Small intestine (tissue), 16 donors: ENCODE measurements at places on chromosomes 1 and 21. TPM values are rescaled to one million over a fixed set of nuclear protein-coding genes. Genes with fewer than 3 reads are reported as not detected.
A peak's percentile ranks its signal among the peaks of the same experiment; 100 is the strongest.

- peak; percentile 29 for DNase-seq
- H3K27ac ChIP-seq, result no peak overlapping the region
- no peak overlapping the region for H3K4me3 ChIP-seq
- H3K27me3 ChIP-seq, result no peaks in the 10 kb centered on the region
These were observed 320.1 kb upstream of the FMN2 start for GRCh38 chr1:239771550-239771949.

DNA sequence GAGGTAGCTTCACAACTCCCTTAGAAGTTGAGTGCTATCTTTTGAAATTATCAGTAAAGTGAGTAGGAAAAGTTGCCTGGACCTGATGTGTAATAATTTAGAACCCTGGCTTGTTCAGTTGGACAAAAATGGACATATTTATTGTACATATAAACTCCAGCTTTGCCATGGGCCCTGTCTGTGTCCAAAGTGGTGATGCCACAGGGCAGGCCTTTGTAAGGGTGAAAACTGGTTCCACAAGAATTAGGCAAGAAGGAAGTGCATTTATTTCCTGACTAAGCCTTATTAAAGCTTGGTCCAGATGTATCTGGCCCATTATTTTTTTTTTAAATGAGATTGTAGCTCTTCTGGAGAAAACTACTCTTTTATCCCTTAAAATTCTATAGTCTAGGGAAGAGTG is 47.9 kb downstream of the MACO1 start:
- no peak overlapping the region for H3K27ac ChIP-seq
- DNase-seq, result no peak
- H3K36me3 ChIP-seq, result peaks cover 7% of the 10 kb centered on the region
- no peak overlapping the region for H3K4me3 ChIP-seq

DNA sequence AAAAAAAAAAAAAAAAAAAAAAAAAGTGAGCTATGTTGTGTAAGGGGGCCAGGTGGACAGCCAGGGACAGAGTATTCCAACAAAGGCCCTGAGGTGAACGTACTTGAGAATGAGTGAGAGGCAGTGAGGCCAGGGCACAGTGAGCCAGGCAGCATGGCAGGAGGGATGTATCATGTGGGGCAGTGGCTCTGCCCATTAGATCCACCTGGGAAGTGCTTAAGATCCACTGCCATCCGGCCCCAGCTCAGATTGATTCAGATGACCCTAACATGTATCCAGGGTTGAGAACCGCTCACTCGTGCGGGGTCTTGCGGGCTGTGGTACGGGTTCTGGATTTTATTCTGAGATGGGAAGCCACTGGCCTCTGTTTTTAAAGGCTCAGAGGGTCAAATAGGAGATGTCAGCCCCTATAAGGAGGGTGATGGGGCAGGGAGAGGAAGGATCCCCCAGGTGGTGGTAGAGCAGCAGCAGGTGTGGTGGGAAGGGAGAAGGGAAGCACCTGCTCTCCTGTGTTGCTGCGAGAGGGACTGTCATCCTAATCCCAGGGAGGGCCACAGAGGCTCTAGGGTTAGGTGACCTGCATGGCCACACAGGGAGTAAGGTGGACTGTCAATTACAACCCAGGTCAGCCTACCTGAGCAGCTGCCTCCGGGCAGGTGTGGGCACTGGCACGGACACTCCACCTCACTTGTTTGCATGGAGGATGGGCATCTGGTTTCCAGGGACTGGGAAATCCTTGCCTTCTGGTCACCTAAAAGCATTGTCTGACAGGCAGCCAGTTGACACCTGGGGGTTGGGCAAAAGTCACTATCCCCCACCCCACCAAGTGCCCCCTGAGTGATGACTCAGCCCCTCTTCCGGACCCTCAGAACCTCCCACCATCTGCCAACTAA is 31.6 kb downstream of the CDK18 start:
- no peaks in the 10 kb centered on the region for H3K4me1 ChIP-seq
- no peaks in the 10 kb centered on the region for H3K36me3 ChIP-seq
- H3K4me3 ChIP-seq, result no peak overlapping the region
- no peaks in the 10 kb centered on the region for H3K27me3 ChIP-seq
- H3K27ac ChIP-seq, result no peak overlapping the region

DNA sequence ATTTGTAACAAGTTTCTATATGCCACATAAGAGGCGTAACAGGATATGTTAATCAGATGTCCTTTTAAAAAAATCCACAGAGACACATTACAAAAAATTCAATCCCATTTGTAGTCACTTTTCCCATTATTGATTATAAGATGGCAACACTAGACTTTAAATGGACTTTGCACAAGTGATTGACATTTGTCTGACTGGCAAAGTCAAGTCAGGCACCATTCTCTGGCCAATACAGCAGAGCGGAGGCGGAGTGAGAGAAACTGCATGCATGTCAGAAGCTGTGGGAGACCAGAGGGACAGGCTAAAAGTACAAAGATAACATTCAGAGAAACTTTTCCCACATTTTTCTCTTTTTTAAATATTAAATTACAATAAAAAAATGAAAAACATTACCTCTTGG is 28.1 kb upstream of the RGS5 start:
- no peaks in the 10 kb centered on the region for H3K4me1 ChIP-seq
- H3K4me3 ChIP-seq, result no peak overlapping the region
- H3K27me3 ChIP-seq, result no peaks in the 10 kb centered on the region
- H3K36me3 ChIP-seq, result no peaks in the 10 kb centered on the region
- no peak overlapping the region for H3K27ac ChIP-seq

GRCh38 chr1:119516680-119517079 is 9.7 kb downstream of the HSD3B1 start:
- no peak overlapping the region for H3K4me3 ChIP-seq
- DNase-seq, result no peak
- no peak overlapping the region for H3K27ac ChIP-seq
- H3K27me3 ChIP-seq, result no peaks in the 10 kb centered on the region
- no peaks in the 10 kb centered on the region for H3K36me3 ChIP-seq
- no peaks in the 10 kb centered on the region for H3K4me1 ChIP-seq

- H3K4me3 ChIP-seq, result no peak overlapping the region
- no peaks in the 10 kb centered on the region for H3K4me1 ChIP-seq
- H3K27ac ChIP-seq, result no peak overlapping the region
These were observed 14.1 kb upstream of the FAAH start for GRCh38 chr1:46379996-46380395.

DNA sequence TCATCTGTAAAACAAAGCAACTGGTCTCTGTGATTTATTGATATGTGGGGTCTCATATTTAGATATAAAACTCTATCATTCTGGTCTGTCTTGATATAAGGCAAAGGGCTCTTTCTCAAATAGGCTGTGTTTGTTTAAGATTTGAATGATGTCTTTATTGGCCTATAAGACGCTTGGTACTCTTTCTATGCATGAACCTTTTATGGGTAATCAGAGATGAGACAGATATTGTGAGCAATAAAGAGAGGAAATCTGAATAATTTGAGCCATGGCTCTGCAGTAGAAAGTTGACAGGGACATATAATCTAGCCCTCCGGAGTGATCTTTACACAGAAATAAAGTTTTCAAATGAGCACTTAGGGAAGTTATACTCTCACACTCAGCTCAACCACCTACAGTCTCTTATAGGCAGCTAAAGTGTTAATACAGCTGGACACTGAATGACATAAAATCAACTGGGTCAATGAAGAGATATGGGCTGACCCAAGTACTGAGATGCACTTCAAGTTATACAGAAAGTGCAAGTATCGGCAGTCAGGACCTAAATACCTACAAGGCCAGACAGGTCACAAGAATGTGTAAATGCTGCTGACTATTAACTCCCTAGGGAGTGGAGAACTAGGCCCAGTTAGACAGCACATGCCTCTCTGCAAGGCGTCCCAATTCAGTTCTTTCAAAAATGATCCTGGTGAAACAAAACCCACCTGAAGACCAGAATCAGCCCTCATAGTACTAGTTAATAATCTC is 111.0 kb downstream of the PTPN14 start:
- peaks cover 13% of the 10 kb centered on the region for H3K4me1 ChIP-seq
- peak; percentile 28 for DNase-seq
- H3K27me3 ChIP-seq, result no peaks in the 10 kb centered on the region
- H3K4me3 ChIP-seq, result no peak overlapping the region
- no peak overlapping the region for H3K27ac ChIP-seq

- H3K4me1 ChIP-seq, result peaks cover 3% of the 10 kb centered on the region
- H3K27ac ChIP-seq, result no peak overlapping the region
- H3K36me3 ChIP-seq, result no peaks in the 10 kb centered on the region
- peak; percentile 28 for DNase-seq
- no peak overlapping the region for H3K4me3 ChIP-seq
- H3K27me3 ChIP-seq, result no peaks in the 10 kb centered on the region
These were observed 482.2 kb downstream of the CAMTA1 start for GRCh38 chr1:7267493-7267892.

Gene MATN1
- 0.03 TPM for polyA plus RNA-seq
